Body of pancreas (tissue), 4 donors: ENCODE measurements at places on chromosomes 13 and 19. TPM values are rescaled to one million over a fixed set of nuclear protein-coding genes. Genes with fewer than 3 reads are reported as not detected.

- H3K36me3 ChIP-seq: no peaks in the 10 kb centered on the region
- peaks cover 4% of the 10 kb centered on the region for H3K27me3 ChIP-seq
- no peak for DNase-seq
- H3K27ac ChIP-seq: no peak overlapping the region
- H3K4me3 ChIP-seq: no peak overlapping the region
These were observed 10.8 kb downstream of the C2CD4C start for GRCh38 chr19:397941-398706.

- no peak overlapping the region for H3K4me3 ChIP-seq
- H3K27ac ChIP-seq: no peak overlapping the region
- no peaks in the 10 kb centered on the region for H3K4me1 ChIP-seq
- no peak for DNase-seq
These were observed 889.5 kb upstream of the SPRY2 start for GRCh38 chr13:81230386-81230785.

The SYCN gene
- total RNA-seq: 2,614 TPM

- H3K27me3 ChIP-seq: no peaks in the 10 kb centered on the region
- peaks cover 10% of the 10 kb centered on the region for H3K36me3 ChIP-seq
- peaks cover 13% of the 10 kb centered on the region for H3K4me1 ChIP-seq
- DNase-seq: no peak
- H3K27ac ChIP-seq: no peak overlapping the region
These were observed 14.0 kb upstream of the TOMM40 start for GRCh38 chr19:44876930-44877535.

DNA sequence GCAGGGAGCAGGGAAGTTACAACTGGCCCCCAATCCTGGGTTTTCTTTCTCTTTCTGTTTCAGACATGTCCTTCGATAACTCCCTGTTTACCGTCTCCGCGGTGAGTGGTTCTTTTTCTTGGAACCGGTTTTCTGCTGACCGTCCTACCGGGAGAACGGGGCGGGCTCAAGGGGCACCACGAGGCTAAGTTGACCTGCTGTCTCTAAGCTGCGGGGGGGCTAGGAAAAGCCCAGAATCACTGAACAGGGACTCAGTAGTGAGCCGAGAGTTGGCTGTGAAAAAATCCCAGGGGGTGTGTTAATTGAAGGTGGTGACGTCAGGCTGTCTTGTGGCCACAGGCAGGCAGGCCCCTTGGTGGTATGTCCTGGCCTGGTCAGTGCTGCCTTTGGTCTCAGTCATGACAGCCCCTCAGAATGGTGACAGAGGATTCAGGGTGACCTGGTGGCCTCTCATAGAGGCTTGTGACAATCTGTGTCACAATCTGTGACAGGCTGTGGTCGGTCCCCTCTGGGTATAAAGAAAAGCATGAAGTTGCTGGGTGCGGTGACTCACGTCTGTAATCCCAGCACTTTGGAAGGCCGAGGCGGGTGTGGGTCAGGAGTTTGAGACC is 8.1 kb upstream of the CARM1 start:
- no peak overlapping the region for H3K4me3 ChIP-seq
- peak overlapping the region; percentile 42 for H3K27ac ChIP-seq
- no peaks in the 10 kb centered on the region for H3K36me3 ChIP-seq

DNA sequence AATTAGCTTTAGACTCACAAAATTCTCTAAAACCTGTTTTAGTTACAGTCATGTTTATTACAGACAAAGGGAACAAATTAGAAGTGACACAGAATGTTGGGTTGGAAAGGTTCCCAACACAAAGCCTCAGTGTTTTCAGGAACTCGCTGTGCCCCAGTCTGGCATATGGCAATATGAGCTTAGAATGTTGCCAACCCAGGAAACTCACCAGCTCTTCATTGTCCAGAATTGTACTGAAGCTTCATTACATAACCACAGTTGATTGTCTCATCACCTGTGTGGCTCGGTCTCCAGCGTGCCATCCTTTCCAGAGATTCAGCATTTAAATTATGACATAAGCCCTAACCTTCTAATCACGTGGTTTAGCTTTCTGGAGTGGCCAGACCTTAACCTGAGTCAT is 19.1 kb downstream of the ZNF264 start:
- DNase-seq: no peak
- H3K36me3 ChIP-seq: peaks cover 30% of the 10 kb centered on the region
- H3K4me1 ChIP-seq: no peaks in the 10 kb centered on the region
- H3K27me3 ChIP-seq: no peaks in the 10 kb centered on the region

GRCh38 chr19:41746593-41747227 is 8.6 kb upstream of the CEACAM6 start:
- H3K36me3 ChIP-seq: no peaks in the 10 kb centered on the region
- peaks cover 24% of the 10 kb centered on the region for H3K4me1 ChIP-seq
- no peaks in the 10 kb centered on the region for H3K27me3 ChIP-seq
- DNase-seq: peak; percentile 78
- no peak overlapping the region for H3K4me3 ChIP-seq
- no peak overlapping the region for H3K27ac ChIP-seq

GRCh38 chr19:20044663-20045062 is 5.4 kb upstream of the ZNF682 start:
- no peak for DNase-seq
- H3K27me3 ChIP-seq: no peaks in the 10 kb centered on the region
- H3K4me1 ChIP-seq: no peaks in the 10 kb centered on the region

The ZNF790 gene
- 5.7 TPM for total RNA-seq

The MBNL2 gene
- 50.8 TPM for total RNA-seq

DNA sequence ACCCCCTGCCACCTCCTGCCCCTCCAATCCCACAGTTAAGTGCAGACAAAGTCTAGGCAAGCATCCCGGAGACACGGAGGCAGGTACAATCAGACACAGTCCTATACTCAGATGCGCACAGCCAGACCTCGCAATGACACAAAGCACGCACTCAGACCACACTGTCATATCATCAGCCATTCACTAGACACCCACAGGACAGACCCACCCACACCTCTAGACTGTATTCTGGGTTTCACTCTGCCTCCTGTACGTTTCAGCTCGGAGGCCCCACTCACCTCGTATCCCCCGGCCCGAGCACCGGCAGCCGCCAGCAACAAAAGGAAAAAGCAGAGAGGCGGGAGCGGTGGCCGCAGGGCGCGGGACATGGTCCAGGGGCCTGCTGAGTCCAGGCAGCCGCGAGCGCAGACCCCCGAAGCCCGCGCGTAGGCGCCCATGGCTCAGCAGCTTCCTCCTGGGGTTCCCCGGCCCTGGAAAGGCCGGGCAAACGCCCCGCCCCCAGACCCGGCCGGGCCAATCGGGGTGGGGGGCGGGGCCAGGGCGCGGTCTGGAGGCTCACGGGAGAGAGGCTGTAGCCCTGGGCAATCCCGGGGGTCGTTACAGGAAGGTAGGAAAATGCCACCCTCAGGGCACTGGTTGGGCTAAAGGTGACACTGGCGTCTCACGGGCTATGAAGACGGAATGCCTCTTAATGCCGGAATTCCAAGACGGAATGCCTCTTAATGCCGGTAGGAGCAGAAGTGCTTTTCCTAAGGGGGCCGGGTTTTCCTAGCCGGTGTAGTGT is at the start of the genes MAN2B1 and WDR83:
MAN2B1 (minus strand) TSS at position 478 of the 784 bp plus-strand sequence; CDS start at position 437, 41 bp downstream.
WDR83 (plus strand) TSS at position 543 of the 784 bp plus-strand sequence. CDS start 2,984 bp downstream, outside the sequence.
- H3K27ac ChIP-seq: peak within 1 kb of the TSS; percentile 56
- peak within 1 kb of the TSS; percentile 72 for H3K4me3 ChIP-seq
- DNase-seq: peak; percentile 75
- H3K27me3 ChIP-seq: no peaks in the 10 kb centered on the region
- H3K4me1 ChIP-seq: peaks cover 44% of the 10 kb centered on the region

The KLK3 gene
- total RNA-seq: not detected

The POU2F2 gene
- under 0.01 TPM for total RNA-seq
